ENCODE measurements at places on chromosomes 7 and 10. TPM values are rescaled to one million over a fixed set of nuclear protein-coding genes. Genes with fewer than 3 reads are reported as not detected.

- no peak for DNase-seq
Observed at GRCh38 chr7:51267169-51267568, 49.4 kb downstream of the COBL start.

DNA sequence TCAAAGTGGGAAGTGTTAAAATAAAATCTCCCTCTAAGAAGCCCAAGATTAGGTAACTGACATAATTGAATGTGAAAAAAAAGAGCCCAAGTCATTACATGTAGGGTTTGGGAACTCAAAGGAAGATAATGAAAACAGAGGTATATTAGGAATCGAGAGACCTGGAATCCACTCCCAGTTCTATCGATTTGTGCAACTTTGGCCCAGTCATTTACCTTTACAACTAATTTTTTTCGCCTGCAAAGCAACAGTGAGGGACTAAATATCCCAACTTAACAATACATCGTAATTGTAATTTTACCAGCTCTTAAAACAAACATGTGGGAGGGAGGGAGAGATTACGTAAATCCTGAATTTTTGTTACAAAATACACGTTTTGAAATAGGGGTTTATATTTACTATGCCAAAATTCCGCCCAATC is 1.4 kb downstream of the MINDY3 start:
- no peak for DNase-seq

GRCh38 chr10:124599588-124600050 is 138.0 kb downstream of the LHPP start:
- DNase-seq = no peak

- DNase-seq = no peak
Observed at GRCh38 chr7:32258265-32258664, 188.1 kb upstream of the PDE1C start.

DNA sequence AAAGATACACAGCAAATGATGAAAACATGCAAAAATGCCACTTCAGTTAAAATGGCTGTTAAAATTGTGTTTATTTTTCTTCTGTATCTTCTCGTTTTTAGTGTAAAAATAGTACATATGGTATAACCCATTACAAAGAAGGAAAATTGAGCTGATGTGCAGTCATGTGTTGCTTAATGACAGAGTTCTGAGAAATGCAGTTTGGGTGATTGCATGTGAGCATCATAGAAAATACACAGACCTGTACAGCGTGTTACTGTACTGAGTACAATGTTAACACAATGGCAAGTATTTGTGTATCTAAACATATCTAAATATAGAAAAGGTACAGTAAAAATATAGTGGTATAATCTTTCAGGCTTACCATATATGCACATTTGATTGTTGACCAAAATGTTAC is 7.3 kb downstream of the DMTF1 start:
- DNase-seq = no peak

DNA sequence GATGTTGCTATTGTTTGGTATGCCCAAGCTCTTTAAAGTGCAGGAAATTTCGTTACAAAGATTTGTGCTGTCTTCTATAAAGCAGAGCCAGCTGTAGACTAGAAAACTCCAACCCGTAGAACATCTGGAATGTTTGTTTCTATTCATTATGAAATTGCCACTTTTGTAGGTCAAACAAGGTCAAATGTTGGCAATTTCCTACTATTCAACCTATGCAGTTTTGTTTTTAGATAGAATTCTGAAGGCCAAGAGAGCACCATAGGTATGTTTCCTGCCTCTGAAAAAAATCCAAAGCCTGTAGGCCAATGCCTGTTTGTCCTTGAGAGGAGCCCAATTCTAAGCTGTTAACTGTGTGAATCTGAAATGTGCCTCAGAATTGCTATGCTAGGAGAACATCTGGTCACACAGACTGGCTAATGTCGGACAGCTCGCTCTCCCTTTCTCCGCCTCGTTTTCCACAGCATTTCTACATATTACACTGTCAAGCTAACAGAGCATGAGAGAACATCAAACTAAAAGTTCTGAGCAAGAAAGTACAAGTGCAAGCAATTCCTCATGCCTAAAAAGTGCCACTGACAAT is 267.2 kb upstream of the LRGUK start:
- DNase-seq = no peak

- no peak for DNase-seq
Observed at GRCh38 chr7:16431646-16432424, 10.5 kb upstream of the CRPPA start.

DNA sequence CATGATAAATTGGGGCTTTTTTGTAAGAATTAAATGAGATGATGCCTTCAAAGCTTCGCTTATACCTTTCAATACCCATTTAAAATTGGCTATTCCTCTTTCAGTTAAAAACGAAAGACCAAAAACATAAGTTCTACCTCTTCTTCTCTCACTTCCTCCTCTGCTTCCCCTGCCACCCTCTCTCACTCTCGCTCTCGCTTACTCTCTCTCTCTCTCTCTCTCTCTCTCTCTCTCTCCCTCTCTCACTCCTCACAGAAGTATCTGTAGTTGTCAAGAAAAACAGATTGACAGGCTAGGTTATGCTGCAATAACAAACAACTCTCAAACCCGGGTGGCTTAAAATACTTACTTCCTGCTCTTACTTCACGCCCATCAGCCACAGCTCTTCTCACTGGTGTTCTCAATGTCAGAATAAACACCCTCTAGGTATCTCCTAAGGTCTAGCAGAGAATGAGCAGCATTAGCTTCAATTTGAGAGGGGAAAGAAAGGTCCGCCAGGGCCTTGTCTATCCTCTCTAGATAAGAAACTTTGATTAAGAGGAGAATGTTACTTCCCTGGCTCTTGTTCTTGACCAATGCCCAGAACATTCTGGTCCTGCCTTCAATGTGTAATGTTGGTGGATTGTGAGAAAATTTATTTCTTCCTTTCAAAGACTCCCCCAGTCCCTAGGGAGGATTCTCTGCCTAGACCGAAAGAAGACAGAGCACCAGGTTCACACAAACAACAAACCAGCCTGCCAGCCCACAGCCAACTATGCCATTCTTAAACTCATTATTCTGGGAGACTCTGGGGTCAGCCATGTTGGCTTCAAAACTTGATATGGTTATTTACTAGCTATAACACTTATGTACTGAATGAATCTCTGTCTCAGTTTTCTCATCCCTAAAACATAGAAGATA is 1028.7 kb downstream of the XPNPEP1 start:
- DNase-seq = no peak

Gene BAIAP2L1
- polyA plus RNA-seq = 11.4 TPM

Gene ZMIZ1
- polyA plus RNA-seq = 5.6 TPM

DNA sequence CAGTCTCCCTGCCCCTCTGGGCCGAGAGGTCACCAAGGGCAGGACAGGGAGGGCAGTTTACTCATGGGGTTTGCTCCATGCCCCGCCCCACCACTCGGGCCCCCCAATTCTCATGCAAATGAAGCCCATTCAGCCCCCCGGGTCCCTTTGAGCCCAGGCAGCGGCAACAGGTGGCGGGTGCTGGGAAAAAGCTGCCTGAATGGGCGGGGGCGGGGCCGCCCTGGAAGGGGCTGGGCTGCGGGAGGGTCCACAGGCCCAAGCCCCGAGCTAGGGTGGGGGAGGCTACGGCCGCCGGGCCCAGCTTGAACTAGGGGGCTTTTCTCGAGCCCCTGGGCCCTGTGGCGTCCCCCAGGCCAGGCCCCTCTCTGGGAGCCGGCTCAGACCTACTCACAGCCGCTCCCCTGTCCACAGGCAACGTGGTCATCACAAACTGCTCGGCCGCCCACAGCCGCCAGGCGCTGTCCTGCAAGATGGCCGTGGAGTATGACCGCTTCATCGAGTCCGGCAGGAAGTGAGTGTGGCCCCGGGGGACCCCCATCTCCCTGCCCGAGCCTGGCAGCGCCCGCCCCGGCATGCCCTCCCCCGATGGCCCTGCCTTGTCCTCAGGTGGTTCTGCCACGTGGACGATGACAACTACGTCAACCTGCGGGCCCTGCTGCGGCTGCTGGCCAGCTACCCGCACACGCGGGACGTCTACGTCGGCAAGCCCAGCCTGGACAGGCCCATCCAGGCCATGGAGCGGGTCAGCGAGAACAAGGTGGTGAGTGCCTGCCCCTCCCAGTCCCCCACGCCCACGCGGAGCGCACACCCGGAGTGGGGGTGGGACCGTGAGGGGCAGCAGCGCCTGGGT is 5.5 kb downstream of the LFNG start:
- no peak for DNase-seq

- DNase-seq = no peak
Observed at GRCh38 chr10:19412531-19412930, 363.9 kb downstream of the MALRD1 start.

- no peak for DNase-seq
Observed at GRCh38 chr7:3544202-3544601, 243.2 kb downstream of the SDK1 start.

Gene FFAR4
- polyA plus RNA-seq = not detected

GRCh38 chr7:152054367-152055230 is 29.1 kb downstream of the GALNT11 start:
- DNase-seq = peak; percentile 24

DNA sequence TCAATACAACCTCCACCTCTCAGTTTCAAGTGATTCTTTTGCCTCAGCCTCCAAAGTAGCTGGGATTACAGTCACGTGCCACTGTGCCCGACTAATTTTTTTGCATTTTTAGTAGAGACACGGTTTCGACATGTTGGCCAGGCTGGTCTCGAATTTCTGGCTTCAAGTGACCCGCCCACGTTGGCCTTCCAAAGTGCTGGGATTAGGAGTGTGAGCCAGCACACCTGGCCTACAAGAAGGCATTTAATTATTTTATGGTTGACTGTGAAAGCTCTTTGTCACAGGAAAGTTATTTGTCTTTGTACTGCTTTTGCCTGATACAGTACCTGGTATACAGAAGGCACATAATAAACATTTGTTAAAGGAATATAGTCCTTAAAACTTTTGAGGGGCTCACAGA is 12.9 kb downstream of the MYOZ1 start:
- DNase-seq = no peak

GRCh38 chr10:132632851-132633684 is 95.5 kb downstream of the INPP5A start:
- DNase-seq = no peak

DNA sequence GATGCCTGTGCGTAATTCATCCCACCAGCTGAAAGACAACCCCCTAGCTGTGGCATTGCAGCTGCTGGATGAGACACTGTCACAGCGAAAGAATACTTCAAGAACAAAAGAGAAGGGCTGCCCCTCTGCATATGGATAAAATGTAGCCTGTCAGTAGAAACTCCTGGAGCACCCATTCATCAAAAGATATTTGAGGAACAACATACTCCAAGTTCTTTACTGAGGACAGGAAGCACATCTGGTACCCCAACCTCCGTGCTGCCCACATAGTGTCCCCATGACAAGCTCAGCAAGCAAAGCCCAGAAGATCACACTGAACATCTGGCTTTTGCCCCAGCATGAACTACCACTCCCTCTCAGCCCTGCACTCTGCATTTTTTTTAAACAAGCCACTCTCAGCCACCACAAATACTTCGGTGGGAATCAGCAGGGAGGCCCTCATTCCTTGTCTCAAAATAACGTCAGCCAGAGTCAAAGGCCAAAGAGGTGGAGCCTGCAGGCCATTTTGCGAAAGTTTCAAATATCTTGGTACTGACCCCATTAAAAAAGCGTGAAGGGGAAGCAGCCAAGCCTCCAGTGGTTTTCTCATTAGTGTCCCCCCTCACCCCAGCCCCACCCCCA is 1.7 kb downstream of the CREB3L2 start:
- DNase-seq = peak; percentile 92

GRCh38 chr10:97465982-97466381 is 20.0 kb downstream of the ZDHHC16 start:
- no peak for DNase-seq

Gene MACC1
- polyA plus RNA-seq = not detected

Gene STOX1
- polyA plus RNA-seq = not detected

- no peak for DNase-seq
Observed at GRCh38 chr7:70506434-70506833, 625.5 kb upstream of the GALNT17 start.

DNA sequence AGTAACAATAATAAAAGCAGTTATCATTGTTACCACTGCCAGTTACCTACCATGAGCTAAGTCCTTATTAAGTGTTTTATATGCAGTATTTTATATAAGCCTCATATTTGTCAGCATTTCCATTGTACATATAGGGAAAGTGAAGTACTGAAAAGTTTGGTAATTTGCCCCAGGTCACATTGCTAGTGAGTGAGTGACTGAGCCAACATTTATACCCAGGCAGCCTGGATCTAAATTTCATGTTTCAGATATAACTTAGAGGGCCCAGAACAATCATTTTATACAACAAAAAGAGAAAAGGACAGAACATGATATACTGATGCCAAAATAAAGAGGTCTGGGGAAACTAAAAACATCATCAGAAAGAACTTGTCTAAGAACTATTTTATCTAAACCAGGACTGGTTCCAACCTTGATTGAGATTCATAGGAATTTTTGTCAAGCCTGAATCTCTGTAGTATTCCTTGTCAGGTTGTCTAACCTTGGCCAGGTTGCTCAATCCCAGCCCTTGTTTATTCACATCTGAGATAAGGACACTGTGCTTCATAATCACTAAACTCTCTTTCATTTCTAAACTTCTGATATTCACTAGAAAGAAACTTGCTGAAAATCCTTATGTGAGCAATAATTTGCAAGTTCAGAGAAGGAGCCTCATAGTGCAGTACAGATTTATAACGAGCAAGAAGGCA is 308.2 kb downstream of the IPMK start:
- no peak for DNase-seq

GRCh38 chr7:31020161-31020560 is 31.9 kb upstream of the ADCYAP1R1 start:
- DNase-seq = no peak

Gene ABCA13
- polyA plus RNA-seq = 0.34 TPM

DNA sequence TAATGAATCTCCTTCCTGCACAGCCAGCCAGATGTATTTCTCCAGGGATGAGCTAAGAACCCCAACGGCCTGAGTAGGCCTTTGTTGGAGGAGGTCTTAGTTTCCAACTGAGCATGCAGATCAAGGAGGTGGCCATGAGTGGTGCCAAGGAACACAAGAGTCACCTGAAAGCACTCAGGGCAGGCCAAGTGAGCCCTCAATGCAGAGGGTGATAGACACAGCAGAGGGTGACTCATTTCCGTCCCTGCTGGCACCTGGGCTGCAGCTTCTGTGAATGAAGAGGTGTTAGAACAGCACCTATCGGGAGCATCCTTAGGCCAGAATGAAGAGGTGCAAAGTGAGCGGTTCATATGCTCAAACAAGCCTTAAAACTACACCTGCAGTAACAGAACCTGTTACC is 211.8 kb downstream of the FRMD4A start:
- DNase-seq = no peak

Gene LAMB4
- polyA plus RNA-seq = 0.20 TPM
